Activated T-cell treated with anti-CD3 and anti-CD28 coated beads, Interleukin-2, amount 50 U/mL, for 72 hours (primary cell): ENCODE measurements at places on chromosomes 16 and 17. TPM values are rescaled to one million over a fixed set of nuclear protein-coding genes. Genes with fewer than 3 reads are reported as not detected.

The KRTAP1-5 gene
- not detected for total RNA-seq

The KCTD19 gene
- 8.5 TPM for total RNA-seq

The RAB26 gene
- 0.82 TPM for total RNA-seq

The ZP2 gene
- not detected for total RNA-seq

The OR2C1 gene
- not detected for total RNA-seq

The SLX1A gene
- 48.1 TPM for total RNA-seq

DNA sequence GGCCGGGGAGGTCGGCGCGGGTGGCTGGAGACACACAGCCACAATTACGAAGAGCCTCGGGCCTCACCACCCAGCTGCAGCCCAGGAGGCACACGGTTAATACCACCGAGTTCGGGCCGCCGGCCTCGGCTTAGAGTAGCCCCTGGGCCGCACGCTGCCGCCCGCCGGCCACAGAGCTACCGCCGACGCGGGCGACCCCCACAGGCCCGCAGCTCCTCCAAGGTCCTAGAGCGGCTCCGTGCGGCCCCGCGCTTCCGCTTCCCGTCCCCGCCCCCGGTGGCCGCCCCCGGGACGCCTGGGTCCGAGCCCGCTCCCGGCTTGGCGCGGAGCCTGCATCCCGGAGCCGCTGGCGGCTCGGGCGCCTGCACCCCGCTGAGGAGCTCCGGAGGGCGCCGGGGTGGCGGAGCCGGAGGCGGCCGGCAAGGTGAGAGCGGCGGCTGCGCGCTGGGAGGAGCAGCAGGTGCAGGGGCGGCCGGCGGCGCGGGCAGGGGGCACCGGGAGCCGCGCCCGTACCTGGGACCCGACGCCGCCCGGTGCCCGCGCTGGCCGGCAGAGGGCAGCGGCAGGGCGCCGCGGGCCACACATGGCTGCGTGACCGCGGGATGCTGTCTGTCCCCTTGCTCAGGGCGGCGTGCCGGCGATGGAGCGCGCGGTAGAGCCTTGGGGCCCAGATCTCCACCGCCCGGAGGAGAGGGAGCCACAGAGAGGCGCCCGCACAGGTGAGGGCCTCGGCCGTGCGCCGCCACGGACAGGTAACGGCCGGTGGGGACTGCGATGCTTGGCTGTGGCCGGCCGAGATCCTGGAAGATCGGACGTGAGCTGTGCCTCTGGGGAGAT is at the start of gene ZNF48:
ZNF48 (plus strand) TSS at position 266 of the 837 bp plus-strand sequence; CDS start at position 641, 375 bp downstream.
- DNase-seq = peak; percentile 72

DNA sequence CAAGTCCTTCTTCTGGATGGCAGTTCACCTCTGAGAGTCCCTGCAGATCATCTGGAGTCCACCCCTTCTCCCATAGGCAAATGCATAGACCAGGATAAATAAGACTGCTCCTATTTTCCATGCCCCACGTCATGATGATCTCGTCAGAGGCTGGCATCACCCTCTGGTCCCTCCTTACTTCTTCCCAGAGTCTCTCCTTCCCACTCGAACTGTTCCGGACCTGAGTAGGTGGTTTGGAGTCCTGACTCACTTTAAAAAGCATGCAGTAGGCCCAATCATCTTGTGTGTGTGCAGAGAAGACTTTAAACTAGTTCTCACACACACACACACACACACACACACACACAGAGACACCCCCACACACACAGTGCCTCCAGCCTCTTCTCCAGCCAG is 72.0 kb downstream of the SOX9 start:
- no peak for DNase-seq

- peak; percentile 21 for DNase-seq
Observed at GRCh38 chr17:49132699-49133364, at the start of gene B4GALNT2. Gene B4GALNT2, plus strand, starts transcription at chr17:49132769. Its CDS starts 24 bp downstream, at chr17:49132793.

- DNase-seq = no peak
Observed at GRCh38 chr17:55433029-55433628, 11.5 kb upstream of the MMD start.

DNA sequence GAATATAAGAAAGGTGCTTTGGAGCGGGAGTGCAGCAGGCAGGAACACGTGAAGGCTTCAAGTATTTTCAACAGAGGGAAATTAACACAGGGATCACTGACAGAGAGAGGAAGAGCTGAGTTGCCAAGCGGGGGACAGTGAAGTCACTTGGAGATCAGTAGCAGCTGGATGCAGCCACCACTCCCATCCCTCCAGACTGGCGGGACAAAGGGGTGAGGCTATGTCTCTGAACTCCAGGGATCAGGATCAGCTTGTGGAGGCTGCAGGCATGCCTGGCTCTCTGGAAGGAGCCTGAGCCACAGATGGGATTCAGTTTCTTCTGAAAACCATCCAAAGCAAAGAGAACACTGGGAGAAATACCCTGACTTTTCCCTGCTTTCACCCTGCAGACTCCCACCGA is 113.7 kb upstream of the IRX3 start:
- DNase-seq = no peak

- DNase-seq = no peak
Observed at GRCh38 chr17:42317266-42317845, 29.1 kb downstream of the STAT5A start.

GRCh38 chr16:1335996-1336395 is 2.6 kb downstream of the BAIAP3 start:
- DNase-seq = no peak

GRCh38 chr16:82699711-82700495 is 73.1 kb downstream of the CDH13 start:
- DNase-seq = no peak

- DNase-seq = no peak
Observed at GRCh38 chr16:89153848-89154271, 17.7 kb upstream of the CDH15 start.

- DNase-seq = no peak
Observed at GRCh38 chr17:45114117-45114932, 18.0 kb downstream of the PLCD3 start.

DNA sequence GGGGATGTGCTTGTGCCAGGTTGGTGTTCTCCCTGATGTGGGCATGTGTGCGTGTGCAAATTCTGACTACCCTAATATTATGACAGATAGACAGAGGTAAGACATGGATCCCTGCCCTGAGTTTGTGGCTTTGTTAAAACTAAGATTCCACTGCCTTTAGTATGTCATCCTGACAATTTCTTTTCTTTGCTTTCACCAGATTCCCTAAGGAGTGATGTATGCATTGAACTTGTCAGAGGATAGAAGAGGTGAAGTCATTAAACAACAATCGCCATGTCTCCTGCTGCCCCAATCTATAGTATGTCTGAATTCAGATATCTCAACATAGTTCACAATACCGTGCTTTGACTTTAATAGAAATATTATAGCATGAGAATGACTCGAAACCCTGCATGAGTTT is 137.1 kb upstream of the ELAC2 start:
- DNase-seq = no peak
